ENCODE measurements at places on chromosomes 6 and 20.

GRCh38 chr20:50481741-50482140 is 28.4 kb upstream of the PTPN1 start:
- DNase-seq, result no peak

- DNase-seq, result no peak
Observed at GRCh38 chr20:44138867-44139266, 48.1 kb downstream of the JPH2 start.

DNA sequence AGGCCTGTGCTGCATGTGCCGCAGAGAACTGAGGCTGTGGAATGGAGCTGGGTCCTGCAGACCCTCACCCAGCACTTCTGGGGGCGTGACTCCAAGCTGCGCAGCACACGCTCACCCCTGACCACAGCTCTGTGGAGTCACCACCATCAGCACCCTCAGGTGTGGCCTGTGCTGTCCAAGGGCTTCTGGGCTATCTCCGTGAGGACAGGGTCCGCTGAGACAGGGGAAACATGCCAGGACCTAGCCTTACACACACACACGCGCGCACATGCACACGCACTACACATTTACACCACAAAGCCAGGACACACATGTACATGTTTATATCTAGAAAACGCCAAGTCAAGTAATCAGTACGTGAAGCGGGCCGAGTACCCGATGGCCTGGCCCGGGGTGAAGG is 26.8 kb upstream of the TCFL5 start:
- no peak for DNase-seq

- DNase-seq, result peak; percentile 1
Observed at GRCh38 chr6:138988469-138988834, 399 bp upstream of the REPS1 start.

- no peak for DNase-seq
Observed at GRCh38 chr6:140043357-140043756, 668.9 kb upstream of the CITED2 start.

Data from activated CD4-positive, alpha-beta T cell treated with anti-CD3 and anti-CD28 coated beads, Interleukin-2, amount 50 U/mL, for 4 hours (primary cell).